ENCODE measurements at places on chromosomes 16 and 17.

GRCh38 chr17:21495281-21495680, 119.1 kb downstream of the KCNJ12 start:
- DNase-seq, result no peak

DNA sequence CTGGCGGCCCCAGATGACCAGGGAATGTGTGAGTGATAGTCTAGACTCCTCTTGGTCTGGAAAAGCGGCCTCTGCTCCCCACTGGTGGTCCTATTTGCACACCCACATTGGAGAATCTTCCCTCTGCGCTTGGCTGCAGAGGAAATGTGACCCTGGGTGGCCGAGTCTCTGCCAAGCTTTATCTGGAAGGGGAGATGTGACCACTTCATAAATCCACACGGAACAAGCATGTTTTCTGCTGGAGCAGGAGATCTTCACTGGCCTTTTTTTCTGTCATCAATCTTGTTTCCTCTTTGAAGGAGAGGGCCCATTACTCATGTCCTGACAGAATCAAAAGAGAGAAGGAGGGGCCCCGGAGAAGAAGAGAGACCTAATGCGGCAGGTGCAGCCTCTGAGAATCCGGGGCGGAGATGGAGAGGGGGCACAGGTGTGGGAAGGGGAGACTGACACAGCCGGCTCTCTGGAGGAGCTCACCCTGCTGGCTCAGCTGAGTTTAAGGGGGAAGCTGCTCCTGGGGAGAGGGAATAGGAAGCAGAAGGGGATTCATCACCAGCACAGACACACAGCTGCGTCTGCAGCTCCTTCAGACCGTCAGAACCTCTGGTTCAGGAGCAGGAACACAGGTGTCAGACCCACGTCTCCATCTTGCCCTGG, 116.3 kb downstream of the SOX9 start:
- no peak for DNase-seq

GRCh38 chr16:84823484-84823883, 3.7 kb downstream of the CRISPLD2 start:
- no peak for DNase-seq

GRCh38 chr17:13087802-13088201, 70.0 kb upstream of the ELAC2 start:
- DNase-seq, result no peak

DNA sequence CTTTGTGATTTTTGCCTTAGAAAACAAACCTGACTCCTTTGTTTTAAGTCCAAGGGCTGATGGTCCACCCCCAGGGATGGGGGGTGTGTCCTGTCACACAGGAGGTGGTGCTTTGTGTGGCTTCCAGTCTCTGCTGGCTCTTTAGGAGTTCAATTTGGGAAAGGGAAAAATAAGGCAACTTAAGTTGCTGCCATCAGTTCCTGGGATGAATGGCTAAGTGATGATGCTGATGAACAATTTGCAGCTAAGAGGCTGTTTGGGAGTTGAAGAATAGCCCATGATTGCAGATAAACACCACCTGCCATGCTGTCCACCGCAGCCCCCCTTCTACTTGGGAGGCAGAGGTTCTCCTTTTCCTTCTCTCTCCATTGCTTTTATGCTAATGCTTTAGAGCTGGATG, 40.2 kb downstream of the ARL4D start:
- DNase-seq, result no peak

DNA sequence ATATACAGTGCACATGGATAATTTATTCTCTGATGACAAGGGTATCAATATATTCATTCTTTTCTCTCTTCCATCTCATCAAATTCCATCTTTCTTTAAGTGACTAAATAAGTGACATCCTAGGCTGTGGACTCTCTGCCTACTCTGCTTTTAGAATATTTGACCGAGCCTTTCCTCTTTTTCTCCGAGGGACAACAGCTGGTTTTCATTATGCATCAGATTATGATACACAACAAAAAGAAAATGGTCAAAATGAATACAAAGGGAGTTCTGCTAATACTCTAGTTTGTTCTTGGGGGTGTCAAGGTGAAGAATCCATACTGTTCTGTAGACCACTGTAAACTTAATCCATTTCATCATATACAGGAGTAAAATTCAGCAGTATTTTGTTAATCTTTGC, 942.6 kb downstream of the KCNJ2 start:
- DNase-seq, result no peak

GRCh38 chr17:68133346-68134045, 98.0 kb downstream of the KPNA2 start:
- no peak for DNase-seq

DNA sequence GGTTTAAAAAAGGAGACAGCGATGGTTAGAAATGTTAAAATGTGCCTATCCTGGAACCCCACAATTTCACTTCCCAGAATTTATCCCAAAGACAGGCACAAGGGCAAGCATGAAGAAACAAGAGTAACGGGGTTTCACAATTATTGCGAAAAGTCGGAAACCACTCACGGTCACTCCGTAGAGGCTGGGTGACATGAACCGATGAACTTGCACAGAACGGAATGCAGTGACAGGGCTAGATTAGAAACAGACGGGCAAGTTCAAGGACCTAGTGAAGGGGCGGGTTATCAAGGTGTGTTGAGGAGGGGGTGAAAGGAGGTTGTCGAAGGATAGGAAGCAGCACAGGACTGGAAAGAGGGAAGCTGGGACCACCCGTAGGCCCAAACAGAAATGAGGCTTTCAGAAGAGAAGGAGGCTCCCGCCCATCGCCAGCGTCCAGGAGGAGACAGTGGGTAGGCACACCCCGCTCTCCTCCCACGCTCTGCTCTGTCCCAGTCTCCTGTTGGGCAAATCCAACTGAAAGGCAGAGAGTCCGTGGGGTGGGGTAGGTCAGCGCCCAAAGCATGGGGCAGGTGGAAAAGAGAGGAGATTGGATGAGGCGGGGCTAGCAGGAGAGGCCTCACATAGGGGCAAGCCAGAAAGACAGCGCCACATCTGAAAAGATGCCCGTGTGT, 47.4 kb upstream of the JPH3 start:
- no peak for DNase-seq

- no peak for DNase-seq
Observed at GRCh38 chr17:46977348-46977747, 1.7 kb downstream of the RPRML start.

DNA sequence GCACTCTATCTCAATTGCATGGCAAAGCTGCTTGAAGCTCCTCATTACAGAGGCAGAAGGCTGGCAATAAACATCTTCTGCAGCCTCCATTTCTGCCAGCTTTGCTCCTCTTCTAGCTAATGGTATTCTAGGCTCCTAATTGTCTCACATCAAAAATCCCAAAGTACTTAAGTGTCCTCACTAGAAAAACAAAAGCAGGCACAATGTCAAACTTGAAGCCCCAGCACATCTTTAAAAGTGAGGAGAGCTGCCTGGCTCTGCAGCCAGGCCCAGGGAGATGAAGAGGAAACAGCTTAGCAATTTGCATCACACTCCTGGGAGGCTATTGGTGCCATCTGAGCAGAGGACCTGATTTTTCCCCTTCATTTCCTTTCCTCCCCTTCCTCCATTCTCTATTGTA, 197.1 kb downstream of the KCNJ2 start:
- no peak for DNase-seq

GRCh38 chr17:51046514-51047384, 73.9 kb downstream of the SPAG9 start:
- peak; percentile 98 for DNase-seq

DNA sequence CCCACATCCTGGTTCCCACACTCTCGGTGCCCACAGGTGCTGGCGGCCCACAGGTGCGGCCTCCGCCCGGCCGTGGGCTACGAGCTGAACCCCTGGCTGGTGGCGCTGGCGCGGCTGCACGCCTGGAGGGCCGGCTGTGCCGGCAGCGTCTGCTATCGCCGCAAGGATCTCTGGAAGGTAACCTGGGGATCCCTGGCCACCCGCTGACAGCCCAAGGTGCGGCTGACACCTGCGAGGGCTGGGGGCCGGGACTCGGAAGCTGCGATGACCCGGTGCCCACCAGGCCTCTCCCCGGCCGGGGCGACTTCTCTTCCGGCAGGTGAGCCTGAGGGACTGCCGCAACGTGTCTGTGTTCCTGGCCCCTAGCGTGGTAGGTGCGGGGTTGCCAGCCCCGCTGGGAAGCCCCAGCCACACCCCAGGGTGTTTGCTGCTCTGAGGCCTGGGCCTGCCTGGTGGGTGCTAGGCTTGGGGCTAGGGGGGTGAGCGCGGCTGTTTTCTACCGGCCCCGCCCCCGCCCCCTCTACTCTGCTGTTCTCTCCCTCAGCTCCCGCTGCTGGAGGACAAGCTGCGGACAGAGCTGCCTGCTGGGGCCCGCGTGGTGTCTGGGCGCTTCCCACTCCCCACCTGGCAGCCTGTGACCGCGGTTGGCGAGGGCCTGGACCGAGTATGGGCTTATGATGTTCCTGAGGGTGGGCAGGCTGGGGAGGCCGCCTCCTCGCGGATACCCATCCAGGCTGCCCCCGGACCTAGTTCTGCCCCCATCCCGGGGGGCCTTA, 1.0 kb downstream of the ANTKMT start:
- no peak for DNase-seq
